ENCODE measurements at places on chromosomes 1 and 21.

- no peak for DNase-seq
Observed at GRCh38 chr1:237953238-237953637, 62.5 kb upstream of the ZP4 start.

DNA sequence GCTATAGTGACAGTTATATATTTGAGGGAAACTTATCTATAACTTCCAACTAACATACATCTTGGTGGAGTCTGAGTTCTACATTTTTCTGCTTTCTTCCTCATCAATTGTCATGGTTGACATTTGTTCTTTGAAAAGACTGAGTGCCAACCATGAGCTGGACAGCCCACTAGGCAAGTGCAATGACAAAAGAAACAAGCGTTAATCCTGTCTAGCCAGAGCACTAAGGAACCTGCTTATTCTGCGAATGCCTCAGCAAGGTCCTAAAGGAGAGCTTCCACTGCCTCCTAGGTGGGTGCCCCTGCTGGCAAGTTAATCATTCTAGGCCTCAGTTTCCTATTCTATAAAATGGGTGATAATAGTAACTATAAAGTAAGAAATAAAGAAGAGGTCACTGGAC lies 44.8 kb downstream of the IRF2BP2 start:
- no peak for DNase-seq

DNA sequence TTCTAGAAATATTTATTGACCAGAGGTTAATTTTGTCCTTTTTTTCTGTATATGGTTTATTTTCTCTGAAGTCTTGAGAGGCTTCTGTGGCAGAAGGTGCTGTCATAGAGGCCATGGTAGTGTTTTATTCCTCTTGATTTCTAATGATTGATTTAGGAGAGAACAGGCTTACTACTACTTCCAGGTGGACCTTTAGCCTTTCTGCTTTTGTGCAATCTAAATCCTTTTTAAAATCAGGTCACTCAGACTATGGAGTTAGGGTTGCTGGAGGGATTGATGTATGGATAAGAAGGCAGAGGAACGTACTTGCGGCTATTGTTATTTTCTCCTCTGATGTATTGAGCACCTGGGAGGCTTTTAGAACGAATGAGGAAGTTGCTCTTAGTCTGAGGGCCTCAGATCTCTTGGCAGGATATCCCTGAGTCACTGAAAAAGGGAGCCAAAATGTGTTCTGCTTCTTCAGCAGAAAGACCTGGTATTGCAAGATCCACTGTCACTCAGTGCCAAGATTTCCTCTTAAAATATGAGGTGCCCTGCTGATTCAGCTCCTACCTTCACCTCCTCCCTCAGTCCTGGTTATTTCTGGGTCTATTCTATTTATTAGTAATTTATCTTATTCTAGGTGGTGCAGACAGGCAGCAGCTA lies 277.4 kb downstream of the ZNF648 start:
- DNase-seq, result no peak

GRCh38 chr1:229985613-229986010 lies 81.4 kb upstream of the GALNT2 start:
- no peak for DNase-seq

- DNase-seq, result no peak
Observed at GRCh38 chr1:243475966-243476365, 220.1 kb downstream of the SDCCAG8 start.

DNA sequence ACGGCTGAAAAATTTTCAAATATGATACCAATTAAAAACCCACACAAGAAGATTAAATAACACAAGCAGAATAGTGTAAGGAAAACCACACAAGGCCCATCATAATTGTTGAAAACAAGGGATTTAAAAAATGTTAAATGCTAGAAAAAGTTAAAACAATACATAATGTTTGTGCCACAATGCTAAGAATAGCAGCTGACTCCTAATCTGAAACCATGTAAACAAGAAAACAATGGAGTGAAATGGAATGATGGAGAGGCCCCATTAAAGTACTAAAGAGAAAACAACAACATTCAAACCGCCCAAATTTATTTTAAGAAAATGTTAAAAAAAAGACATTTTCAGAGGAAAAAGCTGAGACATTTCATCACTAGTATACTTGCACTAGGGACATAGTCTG lies 663.6 kb upstream of the NCAM2 start:
- no peak for DNase-seq

GRCh38 chr1:207318072-207318619 lies 3.3 kb upstream of the CD55 start:
- no peak for DNase-seq

GRCh38 chr1:219185486-219186117 lies 11.9 kb downstream of the LYPLAL1 start:
- DNase-seq, result no peak

GRCh38 chr21:45945066-45945867 lies 36.3 kb upstream of the COL6A1 start:
- no peak for DNase-seq

GRCh38 chr1:32464716-32465577 lies at the start of gene ZBTB8B:
ZBTB8B (plus strand) TSS chr1:32465072; CDS start chr1:32470625, 5,553 bp downstream.
- no peak for DNase-seq

GRCh38 chr1:65279070-65279779 lies 30.1 kb upstream of the DNAJC6 start:
- DNase-seq, result no peak

- DNase-seq, result no peak
Observed at GRCh38 chr21:28337315-28337714, 655.4 kb downstream of the LTN1 start.

DNA sequence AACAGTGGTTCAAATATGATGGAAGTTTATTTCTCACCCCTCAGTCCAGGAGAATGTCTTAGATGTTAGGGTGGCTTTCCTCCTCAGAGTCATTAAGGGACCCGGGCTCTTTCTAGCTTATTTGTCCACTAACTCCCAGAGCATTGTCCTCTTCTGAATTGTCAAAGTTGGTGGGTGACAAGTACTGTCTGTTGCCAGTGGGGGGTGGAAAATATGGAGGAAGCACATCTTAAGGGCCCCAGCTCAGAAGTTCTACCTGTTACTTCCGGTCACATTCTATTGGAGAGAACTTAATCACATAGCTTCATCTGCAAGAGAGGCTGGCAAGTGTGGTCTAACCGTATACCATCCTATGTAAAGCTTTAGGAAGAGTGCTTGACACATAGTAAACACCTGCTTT lies 7.1 kb downstream of the CLIC4 start:
- DNase-seq, result no peak
